Activated CD8-positive, alpha-beta memory T cell treated with anti-CD3 and anti-CD28 coated beads for 24 hours (primary cell): ENCODE measurements at places on chromosomes 1 and 21.

DNA sequence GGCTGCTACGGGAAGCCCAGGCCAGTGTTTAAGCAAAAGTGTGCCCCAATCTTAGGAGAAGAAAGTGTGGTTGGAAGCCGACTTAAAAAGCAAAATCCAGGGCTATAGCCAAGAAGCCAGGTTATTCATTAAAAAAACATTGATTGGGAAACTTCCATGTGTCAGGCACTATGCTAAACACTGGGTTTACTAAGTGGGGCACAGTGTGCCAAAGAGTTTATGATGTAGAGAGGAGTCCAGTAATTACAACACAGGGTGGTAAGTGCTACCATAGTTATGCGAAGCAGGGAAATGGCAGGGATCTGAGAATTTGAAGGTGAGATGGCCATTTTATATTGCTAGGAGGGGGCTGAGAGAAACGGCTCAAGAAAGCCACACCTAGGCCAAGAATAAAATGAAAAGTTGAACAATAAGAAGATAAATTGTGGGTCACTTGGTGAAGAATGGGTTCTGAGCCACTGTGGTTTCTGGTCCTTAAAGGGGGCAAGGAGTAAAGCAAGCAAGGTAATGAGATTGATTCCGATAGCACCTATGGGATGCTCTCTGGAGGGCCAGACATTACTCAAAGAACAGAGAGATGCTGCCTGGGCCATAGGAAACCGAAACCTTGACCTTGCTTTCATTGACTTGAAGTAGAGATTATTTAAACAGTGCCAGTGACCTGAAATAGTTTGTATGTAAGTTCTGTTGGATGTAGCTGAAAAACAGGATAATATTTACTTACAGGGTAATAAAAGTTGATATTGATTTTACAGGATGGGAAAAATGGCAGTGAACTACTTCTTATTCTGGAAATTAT lies 177.8 kb downstream of the GIPC2 start:
- no peak for DNase-seq

GRCh38 chr1:170682169-170682568 lies 18.2 kb downstream of the PRRX1 start:
- DNase-seq, result no peak

- DNase-seq, result no peak
These were observed 5.3 kb downstream of the MIB2 start for GRCh38 chr1:1620433-1621139.

DNA sequence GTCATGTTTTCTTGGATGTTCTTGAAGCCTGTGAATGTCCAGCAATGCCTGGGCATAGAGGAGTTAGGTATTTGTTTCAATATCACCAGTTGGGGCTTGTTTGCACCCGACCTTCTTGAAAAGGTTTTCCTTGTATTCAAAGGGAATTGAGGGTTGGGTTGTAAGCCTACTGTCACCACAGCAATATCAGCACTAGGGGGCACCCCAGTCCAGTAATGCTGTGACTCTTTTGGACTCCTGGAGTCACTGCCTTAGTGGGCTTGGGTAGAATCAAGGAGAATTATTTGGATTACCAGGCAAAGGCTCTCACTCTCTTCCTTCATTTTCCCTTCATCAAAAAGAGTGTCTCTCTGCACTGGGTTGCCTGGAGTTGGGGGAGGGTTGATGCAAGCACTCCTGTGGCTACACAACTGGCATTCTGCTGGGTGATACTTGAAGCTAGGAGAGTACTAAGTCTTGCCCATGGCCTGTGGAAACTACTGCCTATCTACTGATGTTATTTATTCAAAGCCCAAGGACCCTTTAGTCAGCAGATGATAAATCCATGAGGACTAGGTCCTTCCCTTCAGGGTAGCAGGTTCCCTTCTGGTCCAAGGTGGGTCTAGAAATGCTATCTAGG lies 34.5 kb downstream of the OR10R2 start:
- DNase-seq, result peak; percentile 69

GRCh38 chr21:33940164-33940880 lies 24.7 kb upstream of the ATP5PO start:
- no peak for DNase-seq

GRCh38 chr1:198986442-198986841 lies 347.6 kb downstream of the PTPRC start:
- no peak for DNase-seq

DNA sequence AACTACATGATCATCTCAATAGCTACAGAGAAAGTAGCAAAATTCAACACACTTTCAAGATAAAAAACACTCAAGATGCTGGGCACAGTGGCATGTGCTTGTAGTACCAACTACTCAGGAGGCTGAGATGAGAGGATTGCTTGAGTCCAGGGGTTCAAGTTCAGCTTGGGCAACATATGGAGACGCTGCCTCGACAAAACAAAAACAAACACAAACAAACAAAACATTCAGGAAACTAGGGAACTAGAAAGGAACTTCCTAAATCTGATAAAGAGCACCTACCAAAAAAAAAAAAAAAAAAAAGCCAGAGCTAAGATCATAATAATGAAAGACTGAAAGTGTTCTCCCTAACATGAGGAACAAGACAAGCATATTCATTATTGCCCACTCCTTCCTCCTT lies 22.8 kb upstream of the RNF186 start:
- no peak for DNase-seq

- DNase-seq, result no peak
These were observed 358.7 kb downstream of the LTN1 start for GRCh38 chr21:28633839-28634555.

DNA sequence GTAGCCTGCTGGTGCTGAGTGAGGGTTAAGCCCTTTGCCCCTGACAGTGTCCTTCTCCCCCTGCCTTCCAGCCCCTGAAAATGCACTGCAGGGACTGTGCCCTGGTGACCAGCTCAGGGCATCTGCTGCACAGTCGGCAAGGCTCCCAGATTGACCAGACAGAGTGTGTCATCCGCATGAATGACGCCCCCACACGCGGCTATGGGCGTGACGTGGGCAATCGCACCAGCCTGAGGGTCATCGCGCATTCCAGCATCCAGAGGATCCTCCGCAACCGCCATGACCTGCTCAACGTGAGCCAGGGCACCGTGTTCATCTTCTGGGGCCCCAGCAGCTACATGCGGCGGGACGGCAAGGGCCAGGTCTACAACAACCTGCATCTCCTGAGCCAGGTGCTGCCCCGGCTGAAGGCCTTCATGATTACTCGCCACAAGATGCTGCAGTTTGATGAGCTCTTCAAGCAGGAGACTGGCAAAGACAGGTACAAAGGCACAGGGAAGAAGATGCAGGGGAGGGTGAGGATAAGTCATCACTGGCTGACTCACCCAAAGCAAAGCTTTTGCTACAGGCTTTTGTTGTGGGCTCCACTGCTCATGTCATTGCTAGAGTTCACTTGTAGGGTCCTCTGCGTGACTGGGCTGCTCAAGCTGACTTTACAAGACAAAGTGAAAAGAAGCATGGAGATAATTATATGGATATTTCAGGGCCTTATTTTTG lies 174.9 kb downstream of the PIGK start:
- no peak for DNase-seq

DNA sequence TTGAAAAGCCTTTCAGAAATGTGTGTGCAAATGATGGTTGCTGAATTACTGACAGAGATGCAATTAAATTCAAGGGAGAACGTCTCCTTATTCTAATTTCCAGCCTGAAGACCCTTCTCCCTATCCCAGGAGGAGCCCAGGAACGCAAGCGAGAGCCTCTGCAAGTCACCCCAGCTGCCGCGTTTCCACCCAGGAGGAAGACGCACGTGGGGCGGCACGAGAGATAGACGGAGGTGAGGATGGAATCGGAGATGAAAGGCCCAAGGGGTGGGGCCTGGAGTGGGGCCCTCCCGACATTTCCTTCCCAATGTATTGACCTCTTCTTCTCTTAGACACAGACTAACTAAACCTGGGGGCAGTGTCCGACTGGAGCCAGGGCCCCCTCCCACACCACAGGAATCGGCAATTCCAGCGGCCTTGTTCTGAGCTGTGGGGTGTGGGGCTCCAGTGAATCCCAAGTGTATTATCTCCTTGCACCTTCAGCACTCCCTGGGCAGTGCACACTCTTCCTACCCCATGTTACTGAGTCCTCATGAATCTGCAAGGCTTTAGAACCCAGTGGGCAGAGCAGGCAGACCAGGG lies 322.5 kb downstream of the AJAP1 start:
- DNase-seq, result no peak

DNA sequence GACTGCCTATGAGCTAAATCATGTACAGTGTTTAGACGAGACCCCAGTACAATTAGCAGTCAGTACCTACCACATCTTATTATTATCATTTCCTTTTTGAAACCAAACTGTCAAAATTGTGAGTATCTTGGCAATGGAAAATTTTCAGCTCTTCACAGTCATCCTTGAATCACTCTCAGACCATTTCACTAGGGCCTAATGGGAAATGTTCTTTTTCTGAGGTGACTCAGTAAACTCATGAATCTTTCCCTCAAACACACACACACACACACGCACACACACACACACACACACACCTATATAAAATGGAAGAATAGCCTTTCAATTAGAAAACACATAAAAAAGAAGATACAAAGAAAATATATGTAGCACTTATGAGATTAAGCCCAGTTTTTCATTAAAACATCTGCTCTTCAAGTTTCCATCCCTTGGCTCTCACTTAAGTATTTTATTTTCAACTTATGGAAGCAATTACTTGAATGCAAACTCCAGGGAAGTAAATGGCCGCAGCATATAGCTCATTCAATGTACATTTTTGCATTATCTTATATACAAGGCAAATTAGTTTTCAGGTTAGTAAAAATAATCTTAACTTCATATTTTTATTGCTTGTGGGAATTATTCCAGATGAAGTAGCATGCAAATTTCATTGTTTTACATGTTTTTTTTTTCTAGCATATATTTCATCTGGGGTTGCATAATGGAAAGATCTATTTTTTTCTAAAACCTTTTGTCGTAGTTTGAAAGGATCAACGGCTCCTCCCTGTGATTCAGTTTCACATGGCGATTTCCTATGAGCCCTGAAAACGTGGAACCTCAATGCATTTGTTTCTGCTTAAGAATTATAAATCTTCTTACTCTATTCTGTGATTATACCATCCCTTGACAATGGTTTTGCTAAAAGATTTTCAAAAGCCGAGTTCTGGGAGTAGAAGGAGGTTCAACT lies 46.3 kb upstream of the TMPRSS15 start:
- DNase-seq, result no peak

- no peak for DNase-seq
These were observed 51.3 kb downstream of the PRPF38A start for GRCh38 chr1:52455686-52456085.

DNA sequence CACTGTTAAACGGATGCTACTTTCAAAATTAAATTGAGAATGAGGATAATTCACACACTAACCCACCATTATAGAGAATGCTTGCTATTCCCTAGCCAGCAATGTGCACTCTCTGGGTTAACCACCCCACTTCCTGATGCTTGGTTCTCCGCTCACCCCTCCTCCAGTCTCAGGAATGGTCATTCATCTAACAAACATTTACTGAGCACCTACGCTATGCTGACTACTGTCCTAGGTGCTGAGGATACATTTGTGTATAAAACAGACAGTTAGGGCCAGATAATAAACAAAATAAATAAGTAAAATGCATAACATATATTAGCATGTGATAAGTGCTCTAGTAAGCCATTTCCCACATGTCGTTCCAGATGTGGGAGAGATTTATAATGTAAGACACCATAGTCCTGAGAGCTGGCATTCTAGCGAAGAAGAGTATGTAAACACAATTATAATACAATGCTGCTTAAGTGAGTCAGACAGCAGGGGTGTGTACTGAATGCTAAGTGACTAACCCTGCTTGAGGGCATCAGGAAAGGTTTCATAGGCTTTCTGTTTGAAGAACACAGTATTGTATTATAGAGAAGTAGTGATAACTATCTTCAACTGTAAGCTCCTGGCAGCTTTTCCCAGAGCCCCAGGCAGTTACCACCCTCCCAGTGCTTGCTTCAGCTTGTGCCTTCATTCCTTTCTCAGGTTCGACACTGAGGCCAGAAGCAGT lies 126.7 kb upstream of the CACHD1 start:
- no peak for DNase-seq

GRCh38 chr1:175203570-175204068 lies 11.0 kb upstream of the KIAA0040 start:
- no peak for DNase-seq

- DNase-seq, result no peak
These were observed 3.1 kb upstream of the TDRD5 start for GRCh38 chr1:179588425-179589024.

DNA sequence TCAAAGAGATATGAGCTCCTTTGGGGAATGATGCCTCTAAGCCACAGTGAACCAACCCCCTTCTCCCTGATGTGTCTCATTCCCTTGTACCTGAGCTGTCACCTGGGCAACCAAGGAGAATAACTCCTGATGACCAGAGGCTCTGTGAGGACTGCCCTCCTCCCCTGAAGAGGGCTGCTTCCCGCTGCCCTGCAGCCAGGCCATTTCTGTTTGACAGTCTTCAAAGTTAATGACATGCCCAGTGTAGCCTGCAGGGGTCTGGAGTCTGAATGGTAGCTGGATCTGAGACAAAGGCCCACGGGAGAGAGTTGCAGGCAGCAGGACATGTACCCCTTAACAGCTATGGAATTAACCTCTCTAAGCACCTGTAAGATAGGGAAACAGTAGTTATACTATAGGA lies 3.4 kb upstream of the SLFNL1 start:
- DNase-seq, result no peak

- DNase-seq, result no peak
These were observed 5.5 kb downstream of the SLC16A4 start for GRCh38 chr1:110385369-110385768.

DNA sequence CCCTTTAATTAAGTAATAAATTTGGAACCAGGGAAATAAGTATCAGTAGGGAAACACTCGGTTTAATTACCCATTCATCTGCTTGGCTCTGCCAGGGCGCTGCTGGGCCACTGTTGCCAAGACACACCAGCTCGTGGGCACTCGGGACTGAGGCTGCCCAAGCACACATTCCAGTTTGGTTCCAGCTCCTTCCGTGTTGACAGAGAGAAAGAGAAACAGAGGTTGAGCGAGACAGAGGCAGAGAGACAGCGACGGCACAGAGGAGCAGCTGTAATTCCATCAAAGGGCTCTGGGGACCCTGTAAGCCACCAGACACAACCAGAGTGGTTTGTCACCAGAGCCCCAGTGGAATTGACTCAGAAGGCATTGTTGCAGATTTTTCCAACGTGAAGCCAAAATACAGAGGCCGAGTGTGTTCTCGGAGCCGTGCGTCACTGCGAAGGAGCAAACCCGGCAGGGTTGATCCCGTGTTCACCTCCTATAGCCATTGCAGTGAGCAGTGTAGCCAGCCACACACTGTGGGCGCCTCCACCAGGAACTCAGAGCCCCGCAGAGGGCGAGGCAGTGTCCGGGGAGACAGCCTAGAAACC lies 33.5 kb downstream of the SYF2 start:
- DNase-seq, result peak; percentile 62

DNA sequence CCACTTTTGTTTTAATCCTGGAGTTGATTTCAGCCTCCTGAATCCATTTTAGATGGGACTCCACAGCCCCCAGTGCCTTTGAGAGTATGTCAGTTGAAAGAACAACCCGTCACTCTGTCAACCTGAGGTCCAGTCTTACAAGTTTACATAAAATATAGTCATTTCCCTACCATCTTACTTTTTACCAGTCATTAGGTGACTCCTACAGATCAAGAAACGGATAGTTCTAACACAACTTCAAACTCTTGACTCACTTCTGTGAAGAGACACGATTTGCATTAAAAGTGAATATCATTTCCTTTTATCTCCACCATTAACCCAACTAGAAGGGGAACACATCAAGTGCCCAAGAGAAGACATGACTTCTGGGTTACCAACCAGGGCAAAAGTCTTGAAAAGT lies 147.1 kb downstream of the NTPCR start:
- no peak for DNase-seq
